Glutamatergic neuron (in vitro differentiated cells): ENCODE measurements at places on chromosomes 2 and 18.

DNA sequence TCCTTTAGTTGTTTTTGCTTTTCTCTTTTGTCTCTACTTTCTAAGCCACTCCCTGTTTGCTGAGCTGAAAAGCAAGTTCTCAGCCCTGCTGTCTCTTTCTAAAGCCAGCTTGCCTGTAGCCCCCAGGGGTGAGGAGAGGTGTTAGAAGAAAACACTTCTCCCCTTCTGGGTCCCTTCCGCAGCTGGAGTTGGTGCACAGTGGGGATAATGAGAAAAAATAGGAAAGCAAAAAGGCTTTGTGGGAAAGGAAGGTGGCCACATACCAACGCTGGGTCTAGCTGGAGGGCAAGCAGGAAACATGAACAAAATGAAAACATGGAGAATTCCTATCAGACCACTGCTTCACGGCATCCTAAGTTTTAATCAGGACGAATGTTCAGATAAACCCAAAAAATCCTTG lies 15.5 kb upstream of the SLC20A1 start:
- DNase-seq, result no peak
- H3K27me3 ChIP-seq, result peaks cover 3% of the 10 kb centered on the region
- peaks cover 9% of the 10 kb centered on the region for H3K4me1 ChIP-seq
- H3K27ac ChIP-seq, result no peak overlapping the region
- H3K4me3 ChIP-seq, result no peak overlapping the region

GRCh38 chr2:37330681-37331080 lies 6.0 kb upstream of the PRKD3 start:
- no peaks in the 10 kb centered on the region for H3K36me3 ChIP-seq
- H3K27ac ChIP-seq, result no peak overlapping the region
- H3K4me1 ChIP-seq, result no peaks in the 10 kb centered on the region
- H3K4me3 ChIP-seq, result no peak overlapping the region

- H3K4me1 ChIP-seq, result peaks cover 11% of the 10 kb centered on the region
- DNase-seq, result no peak
- no peaks in the 10 kb centered on the region for H3K27me3 ChIP-seq
Measured at GRCh38 chr2:58557176-58557575, 316.1 kb upstream of the FANCL start.

DNA sequence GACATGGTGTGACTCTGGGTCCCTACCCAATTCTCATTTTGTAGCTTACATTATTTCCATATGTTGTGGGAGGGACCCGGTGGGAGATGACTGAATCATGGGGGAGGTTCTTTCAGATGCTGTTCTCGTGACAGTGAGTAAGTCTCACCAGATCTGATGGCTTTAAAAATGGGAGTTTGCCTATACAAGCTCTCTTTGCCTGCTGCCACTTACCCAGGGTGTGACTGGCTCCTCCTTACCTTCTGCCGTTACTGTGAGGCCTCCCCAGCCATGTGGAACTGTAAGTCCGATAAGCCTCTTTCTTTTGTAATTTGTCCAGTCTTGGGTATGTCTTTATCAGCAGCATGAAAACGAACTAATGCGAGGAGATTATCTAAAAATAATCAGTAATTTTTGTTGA lies 1683.2 kb upstream of the SLC39A10 start:
- H3K4me3 ChIP-seq, result peak overlapping the region; percentile 84
- peaks cover 20% of the 10 kb centered on the region for H3K36me3 ChIP-seq
- peaks cover 17% of the 10 kb centered on the region for H3K4me1 ChIP-seq
- peaks cover 4% of the 10 kb centered on the region for H3K27me3 ChIP-seq
- peak; percentile 15 for DNase-seq

DNA sequence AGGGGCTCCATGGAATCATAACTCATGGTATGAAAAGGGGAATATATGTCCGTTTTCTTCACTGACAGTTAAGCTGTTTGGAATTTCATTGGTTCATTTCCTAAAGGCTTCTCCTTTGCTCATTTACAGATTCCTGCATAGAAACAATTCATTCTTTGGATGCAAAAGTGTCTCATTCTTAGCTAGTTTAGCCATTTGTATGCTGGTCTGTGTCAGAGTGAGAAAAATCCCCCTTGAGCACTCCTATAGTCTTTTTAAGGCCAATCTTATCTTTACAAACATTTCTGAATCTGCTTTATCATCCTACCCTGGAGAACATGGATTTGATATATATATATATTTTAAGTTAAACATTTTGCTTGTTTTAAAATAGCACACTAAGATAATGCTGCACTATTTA lies 1260.9 kb upstream of the NRXN1 start:
- no peak overlapping the region for H3K27ac ChIP-seq
- no peak for DNase-seq

GRCh38 chr2:236459393-236459792 lies 110.2 kb upstream of the ACKR3 start:
- H3K36me3 ChIP-seq, result peaks cover 14% of the 10 kb centered on the region
- no peak overlapping the region for H3K4me3 ChIP-seq
- no peak for DNase-seq
- H3K27ac ChIP-seq, result no peak overlapping the region
- H3K27me3 ChIP-seq, result no peaks in the 10 kb centered on the region

DNA sequence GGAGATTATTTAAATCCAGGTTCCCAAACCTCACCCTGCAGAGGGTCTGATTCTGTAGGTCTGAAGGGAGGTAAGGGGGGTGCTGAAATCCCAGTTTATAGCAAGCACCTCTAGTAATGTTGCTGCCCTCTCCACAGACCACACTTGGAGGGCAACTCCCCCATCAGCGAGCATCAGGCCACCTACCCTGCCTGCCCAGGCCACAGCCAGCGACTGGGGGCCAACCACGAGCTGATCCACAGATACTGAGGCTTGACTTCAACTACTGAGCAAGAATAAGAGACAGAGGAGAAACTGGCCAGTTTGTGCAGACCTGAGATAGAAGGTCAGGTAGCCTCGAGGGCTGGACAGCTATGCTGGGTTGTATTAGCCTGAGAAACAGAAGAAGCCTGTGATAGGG lies 36.3 kb upstream of the LBH start:
- H3K27me3 ChIP-seq, result peaks cover 2% of the 10 kb centered on the region
- H3K4me3 ChIP-seq, result no peak overlapping the region
- no peak overlapping the region for H3K27ac ChIP-seq

DNA sequence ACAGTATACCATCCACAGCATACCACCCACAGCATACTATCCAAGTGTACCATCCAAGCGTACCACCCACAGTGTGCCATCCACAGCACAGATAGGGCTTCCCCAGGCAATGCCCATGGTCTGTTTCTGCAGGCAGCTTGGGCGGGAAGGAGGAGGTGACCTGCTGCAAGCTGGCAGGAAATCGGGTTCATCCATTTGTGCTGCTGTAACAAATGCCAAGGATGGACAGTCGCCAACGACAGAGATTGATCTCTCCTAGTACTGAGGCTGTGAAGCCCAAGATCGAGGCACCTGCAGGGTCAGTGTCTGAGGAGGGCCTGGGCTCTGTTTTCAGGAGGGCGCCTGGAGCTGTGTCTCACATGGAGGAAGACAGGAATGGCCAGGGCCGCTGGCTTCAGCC lies 93.6 kb upstream of the SNTG2 start:
- H3K4me1 ChIP-seq, result no peaks in the 10 kb centered on the region
- H3K36me3 ChIP-seq, result peaks cover 5% of the 10 kb centered on the region
- H3K27me3 ChIP-seq, result peaks cover 2% of the 10 kb centered on the region
- no peak overlapping the region for H3K4me3 ChIP-seq
- DNase-seq, result no peak

- DNase-seq, result no peak
- no peak overlapping the region for H3K4me3 ChIP-seq
- H3K36me3 ChIP-seq, result no peaks in the 10 kb centered on the region
- H3K27ac ChIP-seq, result no peak overlapping the region
- H3K4me1 ChIP-seq, result no peaks in the 10 kb centered on the region
Measured at GRCh38 chr2:193518041-193518817, 1323.5 kb upstream of the TMEFF2 start.

DNA sequence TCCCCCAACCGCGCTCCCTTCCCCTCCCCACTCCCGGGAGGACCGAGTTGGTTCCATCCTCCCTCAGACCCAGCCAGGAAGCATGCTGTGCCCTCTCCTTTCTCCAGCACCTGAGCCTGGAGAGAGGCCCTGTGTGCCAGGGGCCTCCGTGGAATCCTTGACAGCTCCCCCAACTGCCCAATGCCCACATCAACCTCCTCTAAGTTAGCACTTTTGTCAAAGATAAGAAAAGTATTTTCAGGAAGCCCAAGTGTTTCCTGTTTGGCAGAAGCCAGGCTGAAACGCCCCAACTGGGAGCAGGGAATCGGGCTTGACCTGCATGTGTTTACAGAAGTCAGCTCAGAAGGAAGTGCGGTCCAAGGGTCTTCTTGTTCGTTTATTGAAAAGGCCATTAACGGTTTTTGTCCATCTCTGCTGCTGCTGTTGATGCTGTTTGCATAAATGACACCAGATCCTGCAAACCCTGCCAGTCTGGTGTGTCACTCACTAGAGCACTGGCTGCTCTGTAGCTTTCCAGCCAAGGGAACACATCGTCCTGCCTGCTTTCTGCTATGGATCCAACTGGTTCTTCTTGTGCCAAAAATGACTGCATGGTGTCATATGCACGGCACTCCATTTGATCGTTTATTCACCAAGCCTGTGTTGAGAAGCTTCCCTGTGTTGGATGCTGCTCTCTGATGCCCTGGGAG lies 35.4 kb upstream of the COL6A3 start:
- H3K4me3 ChIP-seq, result no peak overlapping the region
- H3K36me3 ChIP-seq, result no peaks in the 10 kb centered on the region
- peaks cover 3% of the 10 kb centered on the region for H3K27me3 ChIP-seq
- H3K27ac ChIP-seq, result no peak overlapping the region

GRCh38 chr2:82793711-82794435 lies 1665.2 kb downstream of the SUCLG1 start:
- no peaks in the 10 kb centered on the region for H3K36me3 ChIP-seq
- H3K27ac ChIP-seq, result no peak overlapping the region
- no peaks in the 10 kb centered on the region for H3K27me3 ChIP-seq
- DNase-seq, result no peak

GRCh38 chr2:238821391-238821790 lies 26.5 kb upstream of the TWIST2 start:
- H3K36me3 ChIP-seq, result peaks cover 26% of the 10 kb centered on the region
- no peak overlapping the region for H3K27ac ChIP-seq
- DNase-seq, result no peak
- H3K27me3 ChIP-seq, result peaks cover 7% of the 10 kb centered on the region
- H3K4me1 ChIP-seq, result peaks cover 15% of the 10 kb centered on the region

DNA sequence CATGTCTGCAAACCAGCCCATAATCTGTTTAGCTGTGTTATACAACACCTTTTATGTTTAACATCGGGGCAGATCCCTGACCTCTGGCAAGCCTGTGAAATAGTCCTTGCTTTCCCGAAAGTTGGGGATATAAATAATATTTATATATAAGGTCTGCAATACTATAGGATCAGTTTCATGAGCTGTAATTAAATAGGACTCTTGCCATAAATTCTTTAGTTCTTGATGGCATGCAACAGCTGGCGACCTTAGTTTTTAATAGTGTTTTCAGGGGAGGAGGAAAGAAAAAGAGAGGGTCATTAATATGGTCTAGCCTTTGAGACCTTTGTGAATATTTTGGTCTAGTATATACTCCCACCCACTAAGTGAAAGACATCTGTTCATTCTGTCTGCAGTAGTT lies 166.5 kb downstream of the MTX2 start:
- H3K4me1 ChIP-seq, result no peaks in the 10 kb centered on the region
- no peaks in the 10 kb centered on the region for H3K36me3 ChIP-seq
- no peak overlapping the region for H3K27ac ChIP-seq
- DNase-seq, result no peak
- H3K27me3 ChIP-seq, result peaks cover 3% of the 10 kb centered on the region

- peaks cover 3% of the 10 kb centered on the region for H3K27me3 ChIP-seq
- peaks cover 5% of the 10 kb centered on the region for H3K4me1 ChIP-seq
- no peak for DNase-seq
- peaks cover 6% of the 10 kb centered on the region for H3K36me3 ChIP-seq
- H3K27ac ChIP-seq, result no peak overlapping the region
Measured at GRCh38 chr2:231483398-231484329, 19.4 kb upstream of the NCL start.

- H3K4me1 ChIP-seq, result peaks cover 3% of the 10 kb centered on the region
- H3K4me3 ChIP-seq, result no peak overlapping the region
Measured at GRCh38 chr2:23844905-23845304, 82.0 kb downstream of the ATAD2B start.

GRCh38 chr2:138276339-138276738 lies 225.2 kb upstream of the SPOPL start:
- H3K36me3 ChIP-seq, result peaks cover 4% of the 10 kb centered on the region
- peaks cover 12% of the 10 kb centered on the region for H3K4me1 ChIP-seq
- no peak overlapping the region for H3K4me3 ChIP-seq

GRCh38 chr18:13447621-13448334 lies 229.2 kb downstream of the LDLRAD4 start:
- H3K4me3 ChIP-seq, result peak overlapping the region; percentile 60
- peak; percentile 80 for DNase-seq
- H3K27me3 ChIP-seq, result peaks cover 15% of the 10 kb centered on the region
- H3K36me3 ChIP-seq, result no peaks in the 10 kb centered on the region
- peaks cover 23% of the 10 kb centered on the region for H3K4me1 ChIP-seq

DNA sequence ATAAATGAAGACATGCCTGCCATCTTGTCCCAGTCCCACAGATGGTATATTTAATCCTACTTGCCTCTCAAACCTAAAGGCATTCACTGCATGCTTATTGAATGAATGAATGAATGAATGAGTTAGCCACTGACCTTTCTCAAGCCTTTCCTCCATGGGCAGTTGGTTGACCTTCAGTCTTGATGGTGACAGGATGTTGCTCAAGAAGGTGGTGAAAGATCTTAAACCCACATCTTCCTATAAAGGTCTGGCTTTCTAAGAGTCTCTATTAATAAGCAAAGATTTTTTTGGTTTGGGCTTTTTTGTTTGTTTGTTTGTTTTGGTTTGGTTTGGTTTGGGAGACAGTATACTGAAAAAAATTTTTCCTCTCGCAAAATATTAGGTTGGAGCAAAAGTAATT lies 41.7 kb downstream of the KIAA2012 start:
- H3K4me1 ChIP-seq, result peaks cover 16% of the 10 kb centered on the region
- DNase-seq, result no peak
- no peak overlapping the region for H3K4me3 ChIP-seq
- peaks cover 4% of the 10 kb centered on the region for H3K27me3 ChIP-seq
- H3K27ac ChIP-seq, result no peak overlapping the region
- H3K36me3 ChIP-seq, result peaks cover 4% of the 10 kb centered on the region

DNA sequence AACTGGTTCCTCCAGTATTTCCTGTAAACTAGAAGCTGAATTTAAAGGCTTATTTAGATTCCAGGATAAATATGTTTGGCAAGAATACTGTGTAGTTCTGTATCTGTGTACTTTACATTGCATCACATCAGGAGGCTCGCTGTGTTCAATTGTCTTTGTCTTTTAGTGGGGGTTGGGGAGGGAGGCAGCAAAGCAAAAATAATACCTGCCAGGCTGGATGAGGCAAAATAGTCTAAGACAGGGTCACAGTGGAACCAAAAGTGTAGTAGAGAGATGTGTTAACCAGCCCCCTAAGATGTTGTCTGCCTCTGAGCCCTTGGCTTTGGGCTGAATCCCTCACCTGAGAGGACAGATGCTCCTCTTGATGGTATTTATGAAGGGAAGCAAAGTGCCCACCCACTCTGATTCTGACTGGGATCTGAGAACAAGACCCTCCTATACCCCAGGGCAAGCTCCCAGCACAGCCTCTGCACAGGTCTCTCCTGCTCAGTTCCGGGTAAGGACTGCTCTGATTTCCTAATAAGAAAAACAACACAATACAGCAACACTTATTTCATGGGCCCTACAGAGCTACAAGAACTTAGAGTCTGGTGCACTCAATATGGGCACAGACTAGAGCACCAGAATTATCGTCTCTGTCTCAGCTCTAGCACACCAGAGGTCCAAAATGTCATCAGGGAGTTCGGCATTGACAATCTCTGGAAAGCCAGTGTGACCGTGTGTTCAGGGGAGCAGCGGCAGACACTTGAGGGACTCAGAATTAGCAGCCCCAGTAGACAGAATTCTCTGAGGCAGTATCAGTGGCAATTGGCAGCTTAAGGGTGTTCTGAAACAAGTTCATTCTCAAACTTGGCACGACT lies 7.2 kb upstream of the AFTPH start:
- peaks cover 1% of the 10 kb centered on the region for H3K27me3 ChIP-seq
- H3K4me3 ChIP-seq, result no peak overlapping the region
- no peaks in the 10 kb centered on the region for H3K4me1 ChIP-seq
- H3K36me3 ChIP-seq, result peaks cover 5% of the 10 kb centered on the region
- H3K27ac ChIP-seq, result no peak overlapping the region
